Hypothalamus (tissue), 51 donors: ENCODE measurements at places on chromosomes 11 and 22.

DNA sequence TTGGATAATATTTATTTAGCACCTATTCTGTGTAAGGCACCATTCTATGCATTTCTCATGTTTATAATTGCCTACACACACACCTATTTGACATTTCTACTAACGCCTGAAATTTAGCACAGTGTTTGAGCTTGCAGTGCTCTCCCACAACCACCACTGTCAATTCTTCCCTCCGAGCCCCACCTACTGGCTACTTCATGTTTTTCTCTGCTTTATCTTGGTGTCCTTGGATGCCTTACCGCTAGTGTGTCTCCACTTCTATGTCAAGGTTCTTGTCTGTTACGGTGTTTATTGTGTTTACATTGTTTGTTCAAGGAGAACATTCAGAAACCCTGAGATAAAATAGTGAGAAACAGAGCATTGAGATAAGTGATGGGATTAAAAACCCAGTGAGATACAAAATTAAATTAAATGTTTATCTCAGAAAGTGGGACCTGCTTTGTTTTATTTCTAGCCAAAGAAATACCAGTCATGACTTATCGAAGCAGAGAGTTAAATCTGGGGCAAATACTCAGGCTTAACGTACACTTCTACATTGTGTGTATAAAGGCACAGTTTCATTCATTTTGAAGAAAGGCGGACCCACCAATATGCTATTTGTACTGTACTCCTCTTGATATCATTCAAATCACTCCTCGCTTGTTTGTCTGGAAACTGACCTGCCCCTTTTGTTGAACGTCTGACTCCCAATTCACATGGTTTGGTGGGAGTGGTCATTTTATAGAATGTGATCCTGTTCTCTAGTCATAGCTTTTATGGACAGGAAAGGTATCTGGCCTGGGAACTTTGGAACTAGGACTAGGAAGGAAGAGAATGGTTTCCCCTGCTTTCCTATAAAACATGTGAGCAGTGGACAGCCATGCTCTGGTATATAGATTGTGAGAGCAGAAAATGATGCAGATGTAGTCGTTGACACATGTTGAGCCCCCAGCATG, 39.2 kb upstream of the SLC36A4 start:
- no peak for DNase-seq

DNA sequence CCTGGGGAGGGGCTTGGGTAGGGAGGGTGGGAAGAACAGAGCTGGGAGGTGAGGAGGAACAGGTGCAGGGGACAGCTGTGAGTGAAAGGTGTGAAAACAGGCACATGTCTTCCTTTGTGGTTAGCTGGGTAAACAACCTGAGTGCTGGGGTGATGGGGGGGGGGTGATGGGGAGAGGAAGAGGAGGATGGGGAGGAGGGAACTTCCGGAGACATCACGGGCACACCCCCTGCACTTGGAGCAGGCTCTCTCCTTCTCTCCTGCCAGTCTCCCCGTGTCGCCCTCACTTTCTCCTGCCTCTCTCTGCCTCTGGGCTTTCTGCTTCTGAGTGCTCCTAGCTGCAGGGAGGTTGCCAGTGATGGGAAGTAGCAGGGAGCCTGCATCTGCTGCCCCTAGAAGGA, 8.8 kb downstream of the CXCR5 start:
- no peak for DNase-seq

GRCh38 chr22:29078036-29078868, 5.4 kb downstream of the KREMEN1 start:
- DNase-seq, result no peak

- no peak for DNase-seq
Observed at GRCh38 chr11:107272561-107272960, 185.1 kb downstream of the CWF19L2 start.

- no peak for DNase-seq
Observed at GRCh38 chr11:27383645-27384044, 20.6 kb upstream of the CCDC34 start.

DNA sequence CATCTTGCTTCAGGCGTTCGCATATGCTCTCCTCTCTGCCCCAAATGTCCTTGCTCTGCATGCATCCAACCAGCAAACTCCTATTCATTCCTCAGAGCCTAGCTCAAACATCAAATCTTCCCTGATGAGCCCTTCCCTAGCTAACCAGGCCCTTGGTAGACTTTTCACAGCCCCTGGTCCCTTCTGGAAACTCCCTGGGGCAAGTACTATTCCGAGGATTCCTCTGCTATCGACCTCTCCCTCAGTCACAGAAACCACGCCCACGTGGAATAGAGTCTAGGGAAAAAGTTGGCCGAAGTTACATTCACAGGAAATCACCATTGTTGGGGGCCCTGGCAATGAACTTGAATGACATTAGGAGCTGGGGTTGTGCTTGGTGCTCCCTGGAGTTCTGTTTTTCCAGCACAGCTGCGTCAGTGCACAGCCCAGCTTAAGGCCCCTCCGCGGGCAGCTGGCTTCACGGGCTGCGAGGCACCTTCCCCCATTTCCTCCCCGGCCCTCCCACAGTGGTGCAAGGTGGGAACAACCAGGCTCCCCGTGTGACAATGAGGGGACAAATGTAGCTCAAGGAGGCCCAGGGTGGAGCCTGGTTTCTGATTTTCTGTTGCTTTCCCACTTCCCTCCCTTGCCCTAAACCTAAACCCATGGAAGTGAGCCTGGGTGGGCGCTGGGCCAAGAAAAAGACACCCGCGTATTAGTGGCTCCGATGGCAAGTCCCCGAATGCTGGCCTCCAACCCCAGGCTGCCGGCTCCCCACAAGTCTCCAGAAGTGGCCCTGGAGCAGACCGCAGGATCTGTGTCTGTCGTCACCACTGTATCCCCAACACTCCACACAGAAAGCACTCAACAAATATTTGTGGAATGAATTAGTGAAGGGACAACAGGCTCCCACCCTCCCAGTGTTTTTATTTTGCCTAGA, 4.3 kb upstream of the ATP5MGL start:
- DNase-seq, result no peak

- DNase-seq, result no peak
Observed at GRCh38 chr22:29636751-29637150, 33.3 kb downstream of the NF2 start.
